ENCODE measurements at places on chromosomes 3 and 15.

GRCh38 chr3:4950948-4951347, 28.3 kb upstream of the BHLHE40 start:
- no peaks in the 10 kb centered on the region for H3K4me1 ChIP-seq
- H3K27me3 ChIP-seq, result no peaks in the 10 kb centered on the region
- H3K27ac ChIP-seq, result no peak overlapping the region
- H3K36me3 ChIP-seq, result no peaks in the 10 kb centered on the region
- DNase-seq, result no peak

- H3K4me1 ChIP-seq, result peaks cover 100% of the 10 kb centered on the region
- H3K27me3 ChIP-seq, result no peaks in the 10 kb centered on the region
- peaks cover 41% of the 10 kb centered on the region for H3K36me3 ChIP-seq
- no peak overlapping the region for H3K4me3 ChIP-seq
Measured at GRCh38 chr3:45985532-45986302, 9.9 kb downstream of the FYCO1 start.

DNA sequence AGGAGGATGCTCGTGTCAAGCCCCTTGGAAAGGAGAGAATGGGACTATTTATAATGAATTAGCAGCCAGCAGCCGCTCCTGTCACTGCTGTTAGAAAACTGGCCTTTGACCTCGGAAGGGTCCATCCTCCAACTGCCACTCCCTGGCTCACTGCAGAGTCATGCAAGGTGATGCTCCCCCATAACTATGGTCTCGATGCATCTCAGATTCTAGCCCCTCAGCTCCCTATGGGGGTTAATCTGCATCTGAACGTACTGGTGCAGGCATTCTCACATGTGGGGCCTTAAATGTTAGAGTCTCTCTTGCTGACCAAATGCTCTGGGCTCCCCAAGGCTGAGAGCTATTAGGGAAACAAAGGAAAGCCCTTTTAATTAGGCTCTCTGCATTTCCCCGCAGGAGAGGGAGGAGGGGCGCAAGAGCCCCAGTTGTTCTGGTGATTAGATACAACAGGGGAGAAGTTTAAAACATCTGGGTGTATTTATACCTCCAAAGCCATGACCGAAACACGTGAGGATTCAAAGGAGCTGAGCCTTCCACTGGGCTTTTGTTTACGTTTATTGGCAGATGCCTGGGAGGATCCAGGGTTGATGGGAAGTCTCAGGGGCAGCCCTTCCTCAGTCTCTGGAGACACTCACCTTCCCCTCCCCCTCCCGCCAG, 182.5 kb downstream of the OPA1 start:
- no peak overlapping the region for H3K4me3 ChIP-seq
- H3K4me1 ChIP-seq, result peaks cover 2% of the 10 kb centered on the region
- H3K27me3 ChIP-seq, result no peaks in the 10 kb centered on the region
- H3K36me3 ChIP-seq, result no peaks in the 10 kb centered on the region
- no peak overlapping the region for H3K27ac ChIP-seq

GRCh38 chr3:196513697-196514349, 1.3 kb downstream of the SMCO1 start:
- DNase-seq, result no peak
- no peaks in the 10 kb centered on the region for H3K4me1 ChIP-seq
- no peaks in the 10 kb centered on the region for H3K27me3 ChIP-seq
- H3K36me3 ChIP-seq, result no peaks in the 10 kb centered on the region
- H3K4me3 ChIP-seq, result no peak overlapping the region

- H3K36me3 ChIP-seq, result no peaks in the 10 kb centered on the region
- peaks cover 4% of the 10 kb centered on the region for H3K4me1 ChIP-seq
- peak overlapping the region; percentile 25 for H3K4me3 ChIP-seq
- H3K27ac ChIP-seq, result no peak overlapping the region
- H3K27me3 ChIP-seq, result no peaks in the 10 kb centered on the region
- DNase-seq, result no peak
Measured at GRCh38 chr3:119595639-119596334, 1.9 kb upstream of the PLA1A start.
